ENCODE measurements at places on chromosomes 6 and 20. TPM values are rescaled to one million over a fixed set of nuclear protein-coding genes. Genes with fewer than 3 reads are reported as not detected.

Gene CARMIL1
- total RNA-seq = 0.73 TPM

- DNase-seq = no peak
Observed at GRCh38 chr6:127102299-127102698, 16.2 kb upstream of the RSPO3 start.

DNA sequence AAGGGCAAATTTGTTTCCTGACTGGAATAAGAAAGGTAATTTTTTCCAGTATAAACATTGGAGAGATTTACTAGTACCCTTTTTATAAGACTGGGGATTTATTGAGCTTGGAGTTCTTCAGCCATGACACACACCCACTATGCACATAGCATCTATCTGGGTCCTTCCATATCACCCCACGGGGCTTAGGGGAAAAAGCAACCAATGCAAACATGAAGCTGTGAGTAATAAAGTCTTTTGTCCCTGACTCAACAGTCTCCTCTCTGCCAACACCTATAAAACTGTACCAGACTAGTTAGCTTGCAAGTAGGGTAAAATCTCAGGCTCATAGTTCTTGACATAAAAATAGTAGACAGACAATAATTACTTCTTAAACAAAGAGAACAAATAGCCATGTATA is 23.4 kb downstream of the COL21A1 start:
- DNase-seq = no peak

GRCh38 chr6:166440106-166440505 is 57.4 kb upstream of the MPC1 start:
- DNase-seq = no peak

DNA sequence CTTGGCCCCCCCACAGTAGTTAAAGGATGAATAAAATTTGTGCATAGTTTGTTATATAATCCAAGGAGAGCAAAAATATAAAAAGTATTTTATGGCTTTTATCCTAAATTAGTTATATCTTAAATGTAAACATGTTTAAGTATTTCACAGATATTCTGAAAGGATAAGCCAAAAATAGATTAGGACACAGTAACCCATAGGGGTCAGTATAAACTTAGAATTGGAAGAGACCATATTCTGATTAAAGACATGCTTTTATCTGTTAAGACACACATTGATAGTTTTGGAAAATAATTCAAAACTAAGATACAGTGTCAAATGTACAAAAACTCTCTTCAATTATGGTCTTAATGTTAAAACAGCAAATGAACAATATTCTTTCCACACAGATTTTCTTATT is 4.5 kb upstream of the SERINC1 start:
- peak; percentile 39 for DNase-seq

All from SJCRH30 (cell line).